CD4-positive, alpha-beta T cell (primary cell): ENCODE measurements at places on chromosomes 11 and 22.

DNA sequence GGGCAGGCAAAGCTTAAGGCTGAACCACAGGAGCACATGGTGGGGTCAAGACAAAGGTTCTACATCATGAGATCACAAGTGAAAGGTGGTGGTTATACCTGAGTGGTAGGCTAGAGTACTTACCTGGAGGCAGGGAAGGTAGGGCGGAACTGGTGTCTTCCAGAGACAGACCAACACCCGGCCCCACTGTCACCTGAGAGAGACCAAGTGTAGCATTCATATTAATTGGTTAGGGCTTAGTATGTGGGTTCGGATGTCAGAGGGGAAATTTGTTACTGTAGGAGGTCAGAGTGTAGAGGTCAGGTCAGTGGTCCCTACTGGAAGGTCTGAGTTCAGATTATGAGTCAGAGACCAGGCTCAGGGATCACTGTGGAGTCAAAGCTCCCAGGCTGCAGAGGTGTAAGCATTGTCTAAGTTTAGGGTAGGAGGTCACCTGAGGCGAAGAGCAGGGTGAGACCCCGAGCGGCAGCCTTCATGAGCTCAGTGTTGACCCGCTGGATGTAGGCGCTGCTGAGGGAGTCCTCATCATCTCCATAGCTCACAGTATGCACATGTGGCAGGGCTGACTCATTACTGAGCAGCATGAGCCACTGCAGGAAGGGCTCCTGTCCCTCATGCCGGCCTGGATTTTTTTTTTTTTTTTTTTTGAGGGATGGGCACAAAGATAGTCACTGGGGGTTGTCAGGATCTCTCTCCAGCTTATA is 3.2 kb downstream of the TPP1 start:
- DNase-seq, result no peak

GRCh38 chr11:103737037-103737622 is 299.3 kb upstream of the DDI1 start:
- no peak for DNase-seq

GRCh38 chr11:7611411-7611810 is 61.9 kb downstream of the CYB5R2 start:
- DNase-seq, result no peak

DNA sequence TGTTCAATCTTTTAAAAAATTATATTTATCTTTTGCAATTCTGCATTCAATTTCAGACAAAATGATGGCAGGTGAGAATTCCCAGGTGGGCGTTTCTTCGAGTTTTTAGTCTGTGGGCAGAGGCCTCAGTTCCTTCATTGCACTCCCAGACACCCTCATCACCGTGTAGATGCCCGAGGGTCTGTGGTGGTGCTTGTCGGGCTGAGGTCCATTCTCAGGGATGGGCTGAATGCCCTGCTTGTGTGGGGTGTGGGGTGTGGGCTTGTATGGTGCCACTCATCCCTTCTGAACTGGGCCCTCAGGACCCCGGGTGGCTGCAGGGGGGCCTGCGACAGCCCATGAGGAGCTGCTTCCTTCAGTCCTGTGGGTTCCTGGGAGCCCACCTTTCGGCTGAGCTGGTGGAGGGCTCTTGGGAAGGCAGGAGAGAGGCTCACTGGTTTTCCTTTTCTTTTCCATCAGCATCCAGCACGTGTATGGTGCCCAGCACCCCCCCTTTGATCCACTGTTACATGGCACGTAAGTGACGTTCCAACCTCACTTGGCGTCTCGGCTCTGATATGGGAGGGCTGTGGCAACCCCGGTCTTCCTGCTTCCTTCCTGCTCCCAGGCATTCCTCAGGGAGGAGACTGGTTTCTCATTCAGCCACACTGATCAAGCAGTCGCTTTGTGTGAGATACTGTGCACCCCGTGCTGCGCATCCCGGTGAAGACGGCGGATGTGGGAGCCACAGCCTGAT is 29.8 kb downstream of the TBC1D22A start:
- no peak for DNase-seq

- no peak for DNase-seq
These were observed 35.0 kb upstream of the SLC25A1 start for GRCh38 chr22:19213442-19214077.

- no peak for DNase-seq
These were observed 39.0 kb downstream of the SLCO2B1 start for GRCh38 chr11:75189911-75190310.

GRCh38 chr11:119365071-119365591 is 16.4 kb downstream of the USP2 start:
- no peak for DNase-seq

DNA sequence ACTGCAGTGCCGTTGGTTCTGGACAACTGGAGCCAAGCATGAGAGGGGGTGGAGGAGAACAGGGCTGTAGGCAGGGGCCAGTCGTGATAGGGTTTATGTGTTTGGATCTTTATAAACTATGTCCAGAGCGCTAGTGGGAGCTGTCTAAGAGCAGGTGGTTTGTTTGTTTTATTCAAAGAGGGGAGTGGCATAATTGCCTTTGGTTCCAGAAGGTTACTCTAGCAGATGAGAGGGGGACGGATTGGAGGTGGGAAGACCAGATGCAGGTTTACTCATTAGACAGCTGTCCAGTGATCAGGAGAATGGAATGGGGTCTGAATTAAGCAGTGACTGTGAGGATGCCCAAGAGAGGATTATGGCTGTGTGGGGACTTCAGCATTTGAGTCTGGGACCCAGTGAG is 109.3 kb upstream of the TBCEL start:
- no peak for DNase-seq

DNA sequence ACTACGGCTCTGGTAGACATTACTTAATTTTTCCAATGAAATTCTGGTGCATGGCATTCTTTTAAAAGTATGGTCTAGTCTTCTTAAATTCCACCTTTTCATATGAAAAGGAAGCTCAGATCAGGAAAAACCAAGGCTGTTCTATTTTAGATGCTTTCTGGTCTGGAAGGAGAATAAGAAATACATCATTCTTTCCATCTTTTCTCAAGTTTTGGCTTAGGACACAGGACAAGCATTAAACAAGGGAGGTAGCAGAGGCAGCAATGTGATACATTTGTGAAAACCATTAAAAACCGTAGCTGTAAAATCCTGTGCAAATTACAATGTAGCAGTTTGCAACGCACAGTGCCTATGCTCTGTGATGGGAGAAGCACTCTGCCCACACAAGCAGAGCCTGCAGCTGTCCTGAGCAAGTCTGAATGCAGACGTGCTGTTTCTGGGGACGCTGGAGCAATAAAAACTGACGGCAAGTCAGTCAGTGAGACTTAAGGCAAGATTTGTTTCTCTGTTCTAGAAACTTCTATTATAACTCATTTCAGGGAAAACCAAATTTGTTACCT is 23.7 kb downstream of the NAP1L4 start:
- no peak for DNase-seq

DNA sequence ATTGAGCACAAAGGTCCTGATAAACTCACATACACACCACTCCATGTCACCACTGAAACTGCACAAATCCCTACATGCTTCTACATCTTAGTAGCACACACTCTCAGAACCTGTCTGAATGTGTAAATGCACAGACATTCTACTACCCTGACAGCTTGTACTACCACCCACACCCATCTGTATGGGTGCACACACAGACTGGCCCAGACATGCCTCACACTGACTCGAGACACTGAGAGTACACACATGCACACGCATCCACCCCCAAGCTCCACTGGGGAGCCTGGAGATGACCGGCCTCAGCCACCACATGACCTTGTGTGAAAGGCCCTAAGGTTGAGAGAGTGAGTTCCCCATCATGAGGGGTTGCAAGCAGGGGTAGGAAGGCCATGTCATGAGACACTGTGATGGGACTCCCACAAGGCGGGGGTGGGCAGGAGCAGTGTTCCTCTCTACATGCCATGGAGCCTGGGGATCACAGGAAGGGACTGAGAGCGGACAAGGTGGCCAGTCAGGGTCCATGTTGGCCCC is 28.1 kb downstream of the ARAP1 start:
- DNase-seq, result no peak

DNA sequence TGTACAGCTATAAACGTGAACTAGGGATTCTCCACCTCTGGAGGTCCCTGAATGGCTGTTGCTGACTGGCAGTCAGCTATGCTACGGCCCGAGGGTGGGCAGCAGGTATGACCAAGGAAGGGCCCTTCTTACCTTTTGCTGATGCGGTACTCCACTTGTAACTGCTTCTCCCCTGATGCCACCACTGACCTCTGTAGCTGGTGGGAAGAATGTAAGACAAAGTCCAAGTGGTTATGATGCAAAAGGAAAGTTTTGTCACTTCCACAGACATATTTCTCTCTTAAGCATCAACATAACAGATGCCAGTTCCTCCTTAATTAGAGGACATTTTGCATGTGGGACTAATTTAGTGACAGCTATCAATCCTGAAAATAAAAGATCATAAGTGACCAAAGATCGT is 32.2 kb downstream of the P4HA3 start:
- DNase-seq, result no peak

DNA sequence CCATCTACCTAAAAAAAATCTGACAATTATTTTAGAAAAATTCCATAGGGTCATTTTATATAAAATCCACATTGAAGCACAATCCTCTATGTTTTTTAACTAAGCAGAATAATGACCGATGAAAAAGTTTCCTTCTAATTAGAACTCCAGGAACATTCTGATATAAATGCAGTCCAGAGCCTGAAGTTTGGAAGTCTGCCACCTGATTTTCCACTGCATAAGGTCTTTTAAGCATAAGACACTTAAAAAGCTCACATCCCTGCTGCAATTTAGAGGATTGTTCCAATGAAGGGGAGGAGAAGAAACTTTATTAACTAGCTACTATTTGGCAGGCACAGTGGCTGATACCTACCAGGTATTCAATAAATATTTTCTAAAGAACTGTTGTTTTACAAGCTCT is 570.3 kb upstream of the ANO5 start:
- DNase-seq, result no peak

GRCh38 chr11:17564687-17565042 is 17.6 kb downstream of the OTOG start:
- DNase-seq, result no peak

GRCh38 chr11:69027704-69028372 is 14.8 kb upstream of the MRGPRF start:
- DNase-seq, result no peak

- no peak for DNase-seq
These were observed 5.9 kb upstream of the MRGPRF start for GRCh38 chr11:69018924-69019323.

DNA sequence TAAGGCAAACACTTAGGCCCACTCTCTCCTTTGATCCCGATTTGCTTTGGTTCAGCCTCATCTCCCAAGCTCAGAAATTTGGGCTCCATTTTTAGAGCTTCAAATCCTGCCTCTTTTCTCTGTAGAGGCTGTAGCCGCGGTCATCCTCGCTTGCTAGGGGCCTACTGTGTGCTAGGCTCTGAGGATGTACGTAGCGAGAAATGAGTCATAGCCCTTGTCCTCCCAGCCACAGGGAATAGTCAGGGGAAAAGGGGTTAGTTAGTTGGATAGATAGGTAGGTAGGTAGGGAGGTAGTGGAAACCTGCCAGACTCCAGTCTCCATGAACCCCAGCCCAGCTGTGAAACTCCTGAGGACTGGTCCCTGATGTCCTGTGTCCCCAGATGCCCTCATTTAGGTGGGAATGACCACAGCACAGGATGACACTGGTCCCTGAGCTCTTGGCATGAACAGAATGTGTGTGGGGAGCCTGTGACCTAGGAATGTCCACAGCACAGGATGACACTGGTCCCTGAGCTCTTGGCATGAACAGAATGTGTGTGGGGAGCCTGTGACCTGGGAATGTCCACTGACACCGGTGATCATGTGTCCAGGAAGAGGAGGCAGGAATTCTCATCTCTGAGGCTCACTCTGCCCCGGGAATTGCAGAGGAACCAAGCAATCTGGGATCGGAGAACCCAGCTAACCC is 21.4 kb upstream of the HMOX1 start:
- no peak for DNase-seq

GRCh38 chr11:103849366-103849765 is 187.1 kb upstream of the DDI1 start:
- DNase-seq, result no peak

DNA sequence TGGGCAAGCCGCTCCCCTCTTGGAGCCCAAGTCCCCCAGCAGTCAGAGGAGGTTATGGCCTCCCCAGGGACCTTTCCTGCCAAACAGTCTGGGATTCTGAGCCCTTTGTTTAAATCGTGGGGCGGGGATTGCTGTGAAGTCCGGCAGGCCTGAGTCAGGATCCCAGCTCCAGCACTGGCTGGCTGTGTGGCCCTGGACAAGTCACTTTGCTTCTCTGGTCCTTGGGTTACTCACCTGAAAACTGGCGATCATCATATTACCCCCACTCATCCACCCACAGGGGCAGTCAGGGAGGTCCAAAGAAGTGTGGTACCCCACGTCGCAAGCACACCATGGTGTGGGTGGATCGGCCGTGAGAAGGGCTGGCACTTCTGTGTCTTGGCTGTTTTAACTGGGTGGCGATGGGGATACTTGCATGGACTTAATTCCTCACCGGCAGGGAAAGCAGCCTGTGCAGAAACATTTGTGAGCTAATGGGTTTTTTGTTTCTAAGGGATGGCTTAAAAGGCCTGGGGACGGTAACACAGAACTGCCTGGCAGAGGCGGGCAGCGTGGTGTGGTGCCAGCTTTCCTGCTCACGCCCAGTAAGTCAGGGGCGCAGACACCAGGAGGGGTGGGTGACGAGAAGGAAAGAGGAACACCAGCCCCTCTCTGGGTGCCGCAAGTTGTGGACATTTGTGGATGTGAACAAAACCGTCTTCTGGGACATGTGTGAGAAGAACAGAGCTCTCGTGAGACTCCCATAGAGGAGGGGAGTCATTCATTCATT is 31.6 kb upstream of the PRR5 start:
- DNase-seq, result no peak

DNA sequence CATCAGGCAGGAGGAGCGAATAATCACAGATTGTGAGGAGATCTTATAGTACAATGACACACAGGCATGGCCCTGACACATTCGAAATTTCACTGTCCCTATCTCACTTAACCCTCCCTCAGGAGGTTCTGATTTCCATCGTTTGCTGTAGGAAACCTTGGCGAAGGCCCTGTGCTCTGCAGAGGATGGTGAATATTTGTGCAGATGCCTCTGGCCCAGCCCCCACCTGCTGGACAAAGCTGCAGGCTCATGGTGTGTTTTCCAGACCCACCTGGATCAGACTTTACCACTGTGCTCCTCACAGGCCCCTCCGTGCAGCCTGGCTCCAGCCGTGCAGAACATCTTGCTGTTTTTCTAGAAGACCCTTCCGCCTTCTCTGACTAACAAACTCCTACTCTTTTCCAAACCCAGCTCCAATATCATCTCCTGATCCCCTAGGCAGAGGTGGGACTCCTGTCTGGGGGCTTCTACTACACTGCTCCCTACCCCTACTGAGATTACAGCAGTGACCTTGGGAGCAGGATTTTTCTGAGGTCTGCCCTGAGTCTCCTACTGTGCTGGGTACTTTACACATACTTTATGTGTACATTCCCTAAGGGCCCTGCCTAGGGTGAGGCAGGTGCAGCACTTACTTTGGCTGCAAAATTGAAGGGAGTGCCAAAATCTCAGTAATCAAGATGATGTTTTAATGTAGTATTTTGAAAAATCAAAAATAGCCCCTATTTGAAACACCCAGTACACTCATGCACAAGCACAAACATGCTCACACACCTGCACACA is 412.7 kb downstream of the SOX6 start:
- DNase-seq, result no peak

DNA sequence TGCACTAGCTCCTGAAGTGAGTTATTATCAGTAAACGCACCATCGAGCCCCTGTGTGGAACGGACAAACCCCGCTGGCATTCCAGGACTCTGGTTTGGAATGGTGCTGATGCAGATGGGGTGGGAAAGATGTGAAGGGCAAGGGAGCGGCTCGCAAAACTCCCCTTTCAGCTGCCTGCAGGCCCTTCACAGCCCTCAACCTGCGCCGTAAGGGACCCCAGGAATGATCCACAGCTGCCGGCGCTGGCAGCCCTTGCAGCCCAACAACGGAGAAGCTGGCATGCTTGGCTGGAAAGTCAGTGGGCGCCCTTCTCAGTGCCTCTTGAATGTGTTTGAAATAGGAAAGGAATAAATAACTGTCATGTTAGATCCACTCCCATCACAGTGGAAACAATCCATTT is 1445.5 kb downstream of the BRD1 start:
- DNase-seq, result no peak
